Lower lobe of right lung (tissue), 2 donors: ENCODE measurements at places on chromosomes 2 and 18.

DNA sequence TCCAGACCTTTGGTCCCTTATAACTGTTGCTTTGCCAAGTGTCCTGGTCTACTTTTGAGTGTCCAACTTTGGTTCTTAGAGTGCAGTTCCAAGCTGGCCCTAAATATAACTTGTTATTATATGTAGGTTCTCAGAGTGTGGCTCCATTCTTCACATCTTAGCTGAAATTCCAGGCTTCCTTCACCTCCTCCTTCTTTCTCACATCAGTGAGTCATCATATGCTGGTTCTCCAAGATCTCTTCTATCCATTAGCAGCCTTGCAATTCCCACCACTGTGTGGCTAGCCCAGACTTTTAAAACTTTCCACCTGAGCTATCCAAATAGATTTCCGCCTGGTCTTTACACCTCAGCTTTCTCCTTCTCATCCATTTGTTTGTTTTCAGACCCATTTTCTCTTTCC lies 12.6 kb upstream of the CXCR4 start:
- H3K4me3 ChIP-seq, result no peak overlapping the region
- H3K27ac ChIP-seq, result no peak overlapping the region
- no peaks in the 10 kb centered on the region for H3K36me3 ChIP-seq
- H3K27me3 ChIP-seq, result peaks cover 3% of the 10 kb centered on the region

DNA sequence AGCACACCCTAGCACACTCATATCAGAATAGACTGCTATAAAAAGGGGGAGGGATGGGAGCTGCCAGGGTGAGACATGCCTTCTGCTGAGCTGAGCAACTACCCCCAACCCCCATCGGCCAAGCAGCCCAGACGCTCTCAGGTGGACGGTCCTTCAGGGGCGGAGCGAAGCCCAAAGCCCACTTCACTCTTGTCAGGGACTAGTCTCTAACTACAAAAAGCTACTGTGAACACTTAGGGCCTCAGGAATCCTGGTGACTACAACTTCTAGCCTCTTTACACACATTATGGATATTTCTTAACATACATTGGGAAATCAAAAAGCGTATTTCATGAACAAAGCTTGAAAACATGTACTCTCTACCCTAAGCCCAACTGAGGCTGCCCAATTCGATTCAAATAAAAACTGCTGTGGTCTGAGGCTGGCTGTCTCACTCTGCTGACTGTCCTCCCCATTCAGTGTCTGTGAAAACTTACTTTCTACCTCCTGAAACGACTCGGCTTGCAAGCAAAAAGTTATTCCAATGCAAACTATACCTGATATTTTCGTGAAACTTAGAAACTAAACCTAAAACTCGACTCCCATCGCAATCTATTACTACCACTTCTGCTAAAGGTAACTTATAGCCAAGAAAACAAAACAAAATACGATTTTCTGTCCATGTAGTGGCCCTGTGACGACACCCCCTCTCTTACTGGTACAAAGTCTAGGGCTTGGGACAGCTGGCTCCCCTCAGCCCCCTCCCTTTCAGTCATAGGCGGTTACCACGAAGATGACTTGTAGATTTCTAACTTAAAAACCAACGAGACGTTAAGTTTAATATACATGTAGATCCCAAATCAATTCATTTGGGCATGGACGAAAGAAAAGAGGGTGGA lies 1.2 kb downstream of the SERTAD2 start:
- H3K4me3 ChIP-seq, result peak overlapping the region; percentile 84
- peak overlapping the region; percentile 99 for H3K27ac ChIP-seq
- peak; percentile 69 for DNase-seq

DNA sequence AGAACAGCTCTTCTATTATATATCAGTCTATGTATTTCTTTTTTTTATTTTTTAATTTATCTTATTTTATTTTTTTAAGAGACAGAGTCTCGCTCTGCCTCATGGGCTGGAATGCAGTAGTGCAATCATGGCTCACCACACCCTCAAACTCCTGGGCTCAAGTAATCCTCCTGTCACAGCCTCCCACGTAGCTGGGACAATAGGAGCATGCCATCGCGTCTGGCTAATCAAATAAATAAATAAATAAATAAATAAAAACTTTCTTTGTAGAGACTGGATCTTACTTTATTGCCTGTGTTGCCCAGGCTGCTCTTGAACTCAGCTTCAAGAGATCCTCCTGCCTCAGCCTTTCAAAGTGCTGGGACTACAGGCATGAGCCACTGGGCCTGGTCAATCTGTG lies 117.0 kb downstream of the RBMS1 start:
- peak overlapping the region; percentile 73 for H3K27ac ChIP-seq
- H3K4me3 ChIP-seq, result no peak overlapping the region
- peaks cover 99% of the 10 kb centered on the region for H3K4me1 ChIP-seq
- no peak for DNase-seq
- no peaks in the 10 kb centered on the region for H3K27me3 ChIP-seq

GRCh38 chr2:235086481-235087184 lies 134.8 kb downstream of the SH3BP4 start:
- H3K4me1 ChIP-seq, result peaks cover 13% of the 10 kb centered on the region
- no peak overlapping the region for H3K27ac ChIP-seq
- no peak overlapping the region for H3K4me3 ChIP-seq
- no peaks in the 10 kb centered on the region for H3K27me3 ChIP-seq

- H3K4me1 ChIP-seq, result no peaks in the 10 kb centered on the region
- no peak overlapping the region for H3K4me3 ChIP-seq
- no peak for DNase-seq
- H3K36me3 ChIP-seq, result no peaks in the 10 kb centered on the region
- H3K27me3 ChIP-seq, result no peaks in the 10 kb centered on the region
- H3K27ac ChIP-seq, result no peak overlapping the region
Measured at GRCh38 chr2:35545301-35545700, 810.3 kb upstream of the CRIM1 start.

GRCh38 chr2:208189069-208189809 lies 591 bp downstream of the C2orf80 start:
- H3K36me3 ChIP-seq, result no peaks in the 10 kb centered on the region
- peaks cover 4% of the 10 kb centered on the region for H3K27me3 ChIP-seq
- no peak for DNase-seq
- H3K4me1 ChIP-seq, result no peaks in the 10 kb centered on the region

DNA sequence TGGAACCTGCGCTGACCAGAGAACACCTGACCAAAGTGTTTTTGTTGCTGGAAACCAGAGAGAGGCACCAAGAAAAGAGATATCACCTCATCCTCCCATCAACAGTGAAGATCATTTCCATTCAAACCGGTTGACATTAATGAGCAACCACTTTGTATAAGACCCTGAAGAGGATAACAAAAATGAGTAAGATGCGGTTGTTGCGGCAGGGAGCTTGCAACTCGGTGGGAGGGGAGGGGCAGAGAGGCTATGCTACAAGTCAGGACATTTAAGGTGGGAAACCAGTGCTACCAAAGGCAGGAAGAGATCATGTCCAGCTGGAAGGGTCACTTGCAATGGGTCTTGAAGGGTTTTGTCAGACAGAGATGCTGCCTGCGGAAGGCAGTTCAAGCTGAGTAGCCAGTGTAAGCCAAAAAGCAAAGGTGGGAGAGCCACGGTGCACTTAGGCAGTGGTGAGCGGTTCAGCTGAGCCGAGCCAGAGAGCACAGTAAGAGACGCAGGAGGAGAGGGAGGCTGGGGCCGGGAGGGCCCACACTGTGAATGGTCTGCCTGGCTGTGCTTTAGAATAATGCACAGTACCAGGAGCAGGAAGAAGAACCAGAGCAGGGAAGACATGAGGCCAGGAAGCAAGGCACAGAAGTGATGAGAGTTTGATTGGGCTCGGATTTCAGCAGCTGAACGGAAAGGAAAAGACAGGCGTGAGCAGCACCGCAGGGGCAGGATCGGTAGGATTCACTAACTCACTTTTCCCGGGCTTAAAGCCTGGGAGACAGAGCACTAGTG lies 24.4 kb upstream of the DTNB start:
- no peaks in the 10 kb centered on the region for H3K4me1 ChIP-seq
- no peaks in the 10 kb centered on the region for H3K36me3 ChIP-seq
- H3K27ac ChIP-seq, result no peak overlapping the region

DNA sequence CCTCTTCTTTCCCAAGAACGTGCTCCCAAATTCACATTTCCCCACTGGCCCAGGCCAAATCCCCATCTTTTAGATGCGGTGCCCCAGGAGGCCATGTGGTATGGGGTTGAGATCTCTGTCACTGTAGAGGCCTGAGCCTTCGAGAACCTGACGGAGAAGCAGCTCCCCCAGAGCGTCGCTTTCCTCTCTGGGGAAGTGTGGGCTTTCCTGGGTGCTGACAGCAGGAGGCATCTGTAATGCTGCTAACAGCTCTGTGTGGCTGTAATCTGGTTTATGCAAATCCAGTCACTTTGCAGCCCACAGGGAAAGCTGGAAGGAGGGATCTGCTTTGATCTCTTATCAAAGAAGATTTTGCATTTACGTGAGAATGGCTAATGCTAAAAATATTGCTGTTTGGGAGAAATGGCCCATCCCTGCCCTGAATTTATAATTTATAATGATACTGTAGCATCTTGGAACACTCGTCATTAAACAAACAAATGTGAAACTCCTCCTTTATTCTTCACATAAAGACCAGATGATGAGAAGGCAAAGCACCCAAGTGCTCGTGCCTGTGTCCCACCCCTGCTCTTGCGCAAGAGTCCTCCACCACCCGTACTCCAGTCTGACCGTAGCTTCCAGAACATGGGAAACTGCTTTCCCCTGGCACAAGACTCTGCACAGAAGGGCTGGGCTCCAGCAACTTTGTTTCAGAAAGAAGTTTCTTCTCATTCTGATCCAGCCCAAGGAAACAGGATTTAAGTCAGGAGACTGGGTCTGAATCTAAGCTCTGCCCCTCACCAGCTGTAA lies 109.9 kb upstream of the EPC2 start:
- H3K4me3 ChIP-seq, result no peak overlapping the region
- no peak overlapping the region for H3K27ac ChIP-seq
- H3K27me3 ChIP-seq, result no peaks in the 10 kb centered on the region
- H3K36me3 ChIP-seq, result no peaks in the 10 kb centered on the region
- no peak for DNase-seq

DNA sequence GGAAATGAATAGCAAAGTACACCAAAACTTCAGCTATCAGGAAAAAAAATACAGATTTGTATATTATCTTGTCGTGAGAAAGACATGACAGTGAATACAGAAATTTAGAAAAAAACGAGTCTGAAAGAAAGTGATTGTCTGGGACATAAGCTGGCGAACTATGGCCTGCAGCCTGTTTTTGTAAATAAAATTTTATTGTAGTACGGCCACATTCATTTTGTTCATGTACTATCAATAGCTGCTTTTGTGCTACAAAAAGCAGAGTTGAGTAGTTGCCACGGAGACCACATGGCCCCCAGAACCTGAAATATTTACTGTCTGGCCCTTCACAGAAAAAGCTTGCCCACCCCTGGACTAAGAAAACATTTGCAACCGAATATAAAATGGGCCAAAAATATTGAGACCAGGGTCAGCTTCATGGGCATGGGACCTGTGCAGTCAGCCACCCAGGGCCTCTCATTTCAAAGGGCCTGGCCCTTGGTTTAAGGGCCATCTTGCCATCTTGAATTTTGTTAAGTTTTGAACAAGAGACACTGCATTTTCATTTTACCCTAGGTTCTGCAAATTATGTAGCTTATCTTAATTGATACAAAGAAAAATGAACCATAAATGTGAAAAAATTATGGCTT lies 17.9 kb downstream of the ANTXR1 start:
- peaks cover 9% of the 10 kb centered on the region for H3K4me1 ChIP-seq
- H3K27ac ChIP-seq, result no peak overlapping the region
- no peak for DNase-seq
- H3K36me3 ChIP-seq, result no peaks in the 10 kb centered on the region
- no peak overlapping the region for H3K4me3 ChIP-seq
- H3K27me3 ChIP-seq, result no peaks in the 10 kb centered on the region

DNA sequence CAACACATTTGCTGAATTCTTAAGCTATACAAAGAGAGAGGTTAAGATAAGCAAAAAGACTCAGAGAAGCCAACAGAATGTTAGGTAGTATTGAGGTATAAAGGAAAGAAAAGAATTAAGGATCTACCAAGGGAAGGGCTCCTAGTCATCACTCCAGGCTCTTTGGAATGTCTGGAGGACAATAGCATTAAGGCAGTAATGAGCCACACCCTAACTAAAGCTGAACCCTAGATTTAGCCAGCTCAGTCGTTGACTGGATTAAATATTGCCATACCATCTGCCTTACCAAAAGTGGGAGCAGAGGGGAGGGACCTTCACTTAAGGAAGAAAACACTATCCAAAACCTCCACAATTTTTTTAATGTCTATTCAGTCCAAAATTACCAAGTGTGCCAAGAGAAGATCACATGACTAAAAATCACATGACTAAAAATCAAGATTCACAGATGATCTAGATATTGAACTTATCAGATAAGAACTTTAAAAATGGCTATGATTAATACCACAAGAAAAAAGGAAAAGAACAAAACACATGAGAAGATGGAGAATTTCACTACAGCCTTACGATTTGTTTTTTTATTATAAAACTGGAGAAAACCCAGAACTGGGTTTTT lies 59.7 kb downstream of the EXOC6B start:
- no peak overlapping the region for H3K4me3 ChIP-seq
- H3K36me3 ChIP-seq, result no peaks in the 10 kb centered on the region
- H3K27ac ChIP-seq, result no peak overlapping the region
- H3K27me3 ChIP-seq, result no peaks in the 10 kb centered on the region
- H3K4me1 ChIP-seq, result no peaks in the 10 kb centered on the region

DNA sequence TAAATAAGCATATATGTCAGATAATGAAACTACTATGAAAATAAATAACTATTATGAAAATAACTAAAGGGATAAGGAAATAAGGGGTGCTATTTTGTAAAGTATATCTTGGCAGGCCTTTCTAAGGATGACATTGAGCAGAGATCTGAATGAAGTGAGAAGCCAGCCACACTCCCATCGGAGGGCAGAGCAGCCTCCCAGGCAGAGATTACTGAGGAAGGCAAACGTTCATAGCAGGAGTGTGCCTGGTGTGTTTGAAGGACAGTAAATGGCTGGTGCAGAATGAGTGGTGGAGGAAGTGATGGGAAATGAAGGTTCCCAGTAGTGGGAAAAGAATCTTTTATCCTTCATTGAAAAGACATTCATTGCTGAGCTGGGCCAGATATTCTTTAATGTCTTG lies 62.5 kb downstream of the SPHKAP start:
- no peaks in the 10 kb centered on the region for H3K27me3 ChIP-seq
- no peaks in the 10 kb centered on the region for H3K36me3 ChIP-seq
- H3K4me3 ChIP-seq, result no peak overlapping the region
- no peak overlapping the region for H3K27ac ChIP-seq
- DNase-seq, result no peak

- no peak overlapping the region for H3K27ac ChIP-seq
Measured at GRCh38 chr2:227033471-227034148, 130.4 kb downstream of the COL4A4 start.

GRCh38 chr2:68833162-68833561 lies 38.0 kb downstream of the BMP10 start:
- H3K27me3 ChIP-seq, result no peaks in the 10 kb centered on the region
- peak overlapping the region; percentile 83 for H3K27ac ChIP-seq
- DNase-seq, result no peak
- no peaks in the 10 kb centered on the region for H3K36me3 ChIP-seq

GRCh38 chr2:569681-570080 lies 107.5 kb downstream of the TMEM18 start:
- no peak for DNase-seq
- H3K36me3 ChIP-seq, result no peaks in the 10 kb centered on the region
- no peak overlapping the region for H3K4me3 ChIP-seq
- no peaks in the 10 kb centered on the region for H3K27me3 ChIP-seq
- no peaks in the 10 kb centered on the region for H3K4me1 ChIP-seq

- DNase-seq, result no peak
- no peak overlapping the region for H3K27ac ChIP-seq
- peaks cover 15% of the 10 kb centered on the region for H3K4me1 ChIP-seq
- H3K4me3 ChIP-seq, result no peak overlapping the region
Measured at GRCh38 chr2:126720638-126721037, 64.7 kb downstream of the GYPC start.

GRCh38 chr2:222358876-222359275 lies 60.1 kb upstream of the PAX3 start:
- H3K27ac ChIP-seq, result no peak overlapping the region
- H3K4me1 ChIP-seq, result no peaks in the 10 kb centered on the region
- no peak overlapping the region for H3K4me3 ChIP-seq
- H3K36me3 ChIP-seq, result no peaks in the 10 kb centered on the region
- no peaks in the 10 kb centered on the region for H3K27me3 ChIP-seq
- DNase-seq, result peak; percentile 50
